Lower lobe of right lung (tissue), 2 donors: ENCODE measurements at places on chromosomes 5 and 9. TPM values are rescaled to one million over a fixed set of nuclear protein-coding genes. Genes with fewer than 3 reads are reported as not detected.

DNA sequence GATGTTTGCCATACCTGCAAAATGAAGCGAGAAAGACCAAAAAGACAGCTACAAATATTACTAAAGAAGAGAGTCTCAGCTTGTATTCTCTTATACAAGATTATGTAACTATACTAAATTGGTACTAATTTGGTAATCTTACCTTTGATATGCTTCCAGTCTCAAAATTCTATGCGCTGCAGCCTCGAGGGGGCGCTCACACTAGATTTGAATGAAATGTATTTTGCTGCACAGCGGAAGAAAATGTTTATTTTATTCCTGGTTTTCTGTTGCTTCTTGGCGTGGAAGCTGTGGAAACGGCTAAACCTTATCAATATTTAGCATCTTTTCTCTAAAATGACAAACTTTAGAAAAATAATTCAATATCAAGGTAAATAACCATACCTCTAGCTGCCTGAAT lies 267.0 kb upstream of the NUDT12 start:
- no peak overlapping the region for H3K27ac ChIP-seq
- H3K27me3 ChIP-seq: no peaks in the 10 kb centered on the region
- no peak overlapping the region for H3K4me3 ChIP-seq
- H3K36me3 ChIP-seq: no peaks in the 10 kb centered on the region
- H3K4me1 ChIP-seq: no peaks in the 10 kb centered on the region

The RASGEF1C gene
- total RNA-seq: not detected

GRCh38 chr5:131193106-131193505 lies 22.4 kb downstream of the LYRM7 start:
- no peaks in the 10 kb centered on the region for H3K4me1 ChIP-seq
- H3K27ac ChIP-seq: no peak overlapping the region
- H3K4me3 ChIP-seq: no peak overlapping the region
- no peaks in the 10 kb centered on the region for H3K36me3 ChIP-seq
- no peak for DNase-seq

DNA sequence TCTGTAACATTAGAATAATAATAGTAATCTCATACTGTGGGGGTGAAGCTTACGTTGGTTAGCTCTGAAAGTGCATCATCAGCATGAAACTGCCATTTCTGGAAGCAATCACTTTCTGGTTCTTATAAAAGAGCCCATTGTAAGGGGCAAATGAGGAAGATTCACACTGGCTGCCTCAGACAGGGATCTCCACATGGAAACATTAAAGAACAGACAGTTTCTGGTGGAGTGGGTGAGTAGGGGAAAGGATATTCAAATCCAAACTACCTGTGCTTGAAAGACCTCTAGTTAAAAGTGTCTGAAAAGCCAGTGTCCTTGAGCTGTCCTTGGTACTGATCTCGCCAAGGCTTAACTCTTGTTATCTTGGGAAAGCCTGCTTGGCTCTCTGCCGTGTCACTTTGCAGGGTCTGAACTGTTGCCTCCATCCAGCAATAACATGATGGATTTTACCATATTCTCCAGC lies 19.1 kb upstream of the SLC31A2 start:
- H3K4me1 ChIP-seq: no peaks in the 10 kb centered on the region
- DNase-seq: no peak
- H3K27me3 ChIP-seq: no peaks in the 10 kb centered on the region

The PROB1 gene
- total RNA-seq: 0.86 TPM

The LHX6 gene
- total RNA-seq: 8.1 TPM

DNA sequence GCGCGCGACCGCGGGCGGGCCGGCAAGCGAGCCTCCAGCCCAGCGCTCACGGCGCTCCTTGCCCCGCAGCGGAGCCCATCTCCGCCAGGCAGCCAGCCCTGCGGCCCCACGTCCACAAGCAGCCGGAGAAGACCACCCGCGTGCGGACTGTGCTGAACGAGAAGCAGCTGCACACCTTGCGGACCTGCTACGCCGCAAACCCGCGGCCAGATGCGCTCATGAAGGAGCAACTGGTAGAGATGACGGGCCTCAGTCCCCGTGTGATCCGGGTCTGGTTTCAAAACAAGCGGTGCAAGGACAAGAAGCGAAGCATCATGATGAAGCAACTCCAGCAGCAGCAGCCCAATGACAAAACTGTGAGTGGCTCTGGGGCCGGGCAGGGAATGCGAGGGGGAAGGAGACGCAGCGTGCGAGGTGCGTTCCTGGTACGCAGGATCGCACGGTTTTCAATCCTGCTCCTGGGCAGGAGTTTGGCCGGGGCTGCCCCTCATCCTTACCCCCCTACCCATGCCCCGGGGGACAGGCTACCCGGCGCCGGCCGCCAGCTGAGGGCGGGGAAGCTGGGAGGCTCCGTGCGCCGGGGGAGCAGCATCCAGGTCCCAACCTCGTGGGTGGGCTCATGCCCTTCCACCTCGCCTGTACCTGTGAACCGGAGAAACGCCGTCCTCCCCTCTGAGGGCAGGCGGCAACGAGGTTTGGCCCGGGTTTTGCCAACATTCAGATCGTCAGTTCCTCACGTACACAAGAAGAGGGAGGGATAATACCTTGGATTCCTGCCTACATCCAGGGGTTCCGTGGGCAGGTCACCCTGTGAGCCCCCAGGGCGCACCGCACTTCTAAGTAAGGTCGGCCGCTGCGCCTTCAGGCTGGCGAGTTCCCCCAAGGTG lies 6.6 kb downstream of the ISL1 start:
- no peak overlapping the region for H3K27ac ChIP-seq
- H3K36me3 ChIP-seq: no peaks in the 10 kb centered on the region
- DNase-seq: no peak
- peaks cover 84% of the 10 kb centered on the region for H3K27me3 ChIP-seq
- H3K4me1 ChIP-seq: peaks cover 24% of the 10 kb centered on the region
- peak overlapping the region; percentile 22 for H3K4me3 ChIP-seq

GRCh38 chr5:35136386-35136785 lies 88.6 kb upstream of the AGXT2 start:
- no peak for DNase-seq
- no peaks in the 10 kb centered on the region for H3K36me3 ChIP-seq
- no peaks in the 10 kb centered on the region for H3K27me3 ChIP-seq
- no peak overlapping the region for H3K27ac ChIP-seq
- no peaks in the 10 kb centered on the region for H3K4me1 ChIP-seq
- no peak overlapping the region for H3K4me3 ChIP-seq

GRCh38 chr5:80048084-80048780 lies 13.1 kb downstream of the THBS4 start:
- DNase-seq: no peak
- no peaks in the 10 kb centered on the region for H3K4me1 ChIP-seq
- peaks cover 4% of the 10 kb centered on the region for H3K27me3 ChIP-seq
- H3K27ac ChIP-seq: no peak overlapping the region
- no peaks in the 10 kb centered on the region for H3K36me3 ChIP-seq

The CLIC3 gene
- 49.3 TPM for total RNA-seq

The TLX3 gene
- total RNA-seq: not detected

GRCh38 chr9:120438836-120439546 lies 141.0 kb downstream of the CDK5RAP2 start:
- no peak overlapping the region for H3K4me3 ChIP-seq
- no peak for DNase-seq
- peaks cover 50% of the 10 kb centered on the region for H3K4me1 ChIP-seq
- no peaks in the 10 kb centered on the region for H3K27me3 ChIP-seq

The C9 gene
- 0.27 TPM for total RNA-seq
